Adrenal gland (tissue), 19 donors: ENCODE measurements at places on chromosomes 5 and 9. TPM values are rescaled to one million over a fixed set of nuclear protein-coding genes. Genes with fewer than 3 reads are reported as not detected.

- no peak overlapping the region for H3K27ac ChIP-seq
- H3K4me3 ChIP-seq = no peak overlapping the region
- no peaks in the 10 kb centered on the region for H3K27me3 ChIP-seq
- DNase-seq = no peak
- peaks cover 3% of the 10 kb centered on the region for H3K4me1 ChIP-seq
Measured at GRCh38 chr9:70554881-70555280, 140.4 kb upstream of the KLF9 start.

- no peaks in the 10 kb centered on the region for H3K36me3 ChIP-seq
- DNase-seq = no peak
- no peaks in the 10 kb centered on the region for H3K4me1 ChIP-seq
- H3K27me3 ChIP-seq = no peaks in the 10 kb centered on the region
- no peak overlapping the region for H3K27ac ChIP-seq
- H3K4me3 ChIP-seq = no peak overlapping the region
Measured at GRCh38 chr9:114902786-114903524, 27.4 kb downstream of the TNFSF8 start.

Gene ENTPD2
- total RNA-seq = 0.28 TPM

GRCh38 chr9:22446589-22446949, at the start of gene DMRTA1:
TSS of gene DMRTA1 (plus strand) at chr9:22446824. CDS start at chr9:22447066, 242 bp downstream.
- DNase-seq = peak; percentile 65
- H3K36me3 ChIP-seq = no peaks in the 10 kb centered on the region
- peaks cover 51% of the 10 kb centered on the region for H3K27me3 ChIP-seq
- peak within 1 kb of the TSS; percentile 59 for H3K4me3 ChIP-seq
- H3K4me1 ChIP-seq = no peaks in the 10 kb centered on the region

- DNase-seq = no peak
- no peak overlapping the region for H3K27ac ChIP-seq
- H3K4me1 ChIP-seq = no peaks in the 10 kb centered on the region
- H3K4me3 ChIP-seq = no peak overlapping the region
Measured at GRCh38 chr9:37916471-37917312, 12.8 kb upstream of the SLC25A51 start.

Gene TRPM6
- total RNA-seq = 0.43 TPM

GRCh38 chr5:62127098-62127736, 178.8 kb upstream of the KIF2A start:
- H3K36me3 ChIP-seq = no peaks in the 10 kb centered on the region
- no peak overlapping the region for H3K4me3 ChIP-seq
- no peak for DNase-seq
- no peaks in the 10 kb centered on the region for H3K27me3 ChIP-seq
- no peaks in the 10 kb centered on the region for H3K4me1 ChIP-seq
